ENCODE measurements at places on chromosomes 11 and 22.

GRCh38 chr11:45525393-45525792 lies 140.0 kb downstream of the CHST1 start:
- DNase-seq, result no peak

- no peak for DNase-seq
These were observed 96.6 kb downstream of the RRAS2 start for GRCh38 chr11:14262271-14262846.

- DNase-seq, result no peak
These were observed 782.9 kb upstream of the API5 start for GRCh38 chr11:42528911-42529310.

- DNase-seq, result no peak
These were observed 66.7 kb downstream of the RAB30 start for GRCh38 chr11:83004746-83005556.

GRCh38 chr11:112885744-112886433 lies 75.3 kb upstream of the NCAM1 start:
- no peak for DNase-seq

Data from Kasumi-1 (cell line).